Metanephros (tissue), 2 donors: ENCODE measurements at places on chromosomes 12 and 14. TPM values are rescaled to one million over a fixed set of nuclear protein-coding genes. Genes with fewer than 3 reads are reported as not detected.

Gene CLEC1A
- 6.1 TPM for total RNA-seq

Gene C1QL4
- total RNA-seq, result 1.1 TPM

Gene TAMALIN
- total RNA-seq, result 17.7 TPM

Gene ERBB3
- total RNA-seq, result 123 TPM

Gene METTL17
- 44.9 TPM for total RNA-seq

Gene FLRT2
- total RNA-seq, result 256 TPM
